ENCODE measurements at places on chromosomes 3 and 15.

GRCh38 chr3:48400824-48401433 is 28.9 kb downstream of the FBXW12 start:
- peak; percentile 83 for DNase-seq

- DNase-seq = peak; percentile 63
Observed at GRCh38 chr3:13011573-13012220, 61.5 kb downstream of the IQSEC1 start.

GRCh38 chr15:52050416-52050815 is 31.4 kb downstream of the MAPK6 start:
- no peak for DNase-seq

GRCh38 chr15:96093063-96093462 is 237.4 kb upstream of the NR2F2 start:
- no peak for DNase-seq

- no peak for DNase-seq
Observed at GRCh38 chr15:83892498-83892897, 238.6 kb downstream of the ADAMTSL3 start.

- no peak for DNase-seq
Observed at GRCh38 chr3:189841473-189842205, 210.4 kb downstream of the TP63 start.

DNA sequence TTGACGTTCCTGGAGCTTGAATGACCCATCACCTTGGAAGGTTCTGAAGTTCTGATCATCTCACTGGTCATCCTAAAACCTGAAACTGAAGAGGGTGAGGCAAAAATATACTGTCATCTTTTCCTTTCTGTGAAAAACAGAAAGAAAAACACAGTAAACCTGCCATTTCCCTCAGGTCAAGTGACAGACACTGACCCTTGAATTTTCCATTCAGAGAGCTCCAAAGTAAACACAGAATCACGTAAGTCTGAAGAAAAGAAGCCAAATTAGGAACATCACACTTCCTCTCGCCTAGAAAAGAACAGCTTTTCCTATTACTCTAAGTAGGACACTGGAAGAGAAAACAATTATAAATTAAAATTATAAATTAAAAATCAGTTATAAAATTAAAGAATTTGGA is 78.7 kb upstream of the TGFBR2 start:
- DNase-seq = no peak

DNA sequence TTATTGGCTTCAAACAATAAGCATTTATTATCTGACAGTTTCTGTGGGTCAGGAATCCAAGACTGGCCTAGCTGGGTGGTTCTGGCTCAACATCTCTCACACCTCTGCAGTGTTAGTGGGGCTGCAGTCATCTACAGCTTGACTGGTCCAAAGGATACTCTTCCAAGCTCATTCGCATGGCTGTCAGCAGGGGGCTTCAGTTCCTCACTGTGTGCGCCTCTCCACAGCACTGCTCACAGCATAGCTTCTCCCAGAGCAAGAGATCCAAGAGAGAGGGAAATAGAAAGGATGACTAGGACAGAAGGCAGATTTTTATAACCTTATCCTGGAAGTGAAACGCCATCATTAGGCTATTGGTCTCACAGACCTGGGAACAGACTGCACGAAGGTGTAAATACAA is 64.2 kb downstream of the MAGI1 start:
- DNase-seq = no peak

DNA sequence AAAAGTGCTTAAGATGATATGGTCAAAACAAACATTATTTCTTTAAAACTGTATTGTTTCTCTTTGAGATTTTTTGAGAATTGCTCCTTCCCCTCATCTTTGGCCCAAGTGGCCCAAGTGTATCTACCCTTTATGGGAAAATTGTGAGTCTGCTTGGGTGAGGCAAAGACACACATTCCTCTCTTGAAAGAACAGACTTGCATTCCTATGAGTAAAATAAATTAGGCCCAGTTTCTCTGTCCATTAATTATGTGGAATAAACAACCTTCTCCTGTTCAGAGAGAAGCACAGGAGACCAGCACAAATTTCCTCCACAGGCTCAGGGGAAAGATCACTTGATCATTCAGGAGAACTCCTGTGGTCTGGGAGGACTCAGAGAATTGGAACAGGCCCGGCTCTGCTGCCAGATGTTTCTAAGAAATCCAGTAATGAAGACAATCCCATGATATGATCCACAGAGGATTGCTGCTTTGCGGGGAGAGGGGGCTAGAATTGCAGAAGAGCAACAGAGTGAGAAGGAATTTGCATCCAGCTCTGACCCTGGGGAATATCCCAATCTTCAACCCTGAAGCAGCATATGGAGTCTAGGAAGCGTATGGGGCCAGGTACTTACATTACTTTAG is 53.8 kb upstream of the BOC start:
- DNase-seq = no peak

GRCh38 chr15:72375501-72375845 is 341 bp downstream of the HEXA start:
- no peak for DNase-seq

DNA sequence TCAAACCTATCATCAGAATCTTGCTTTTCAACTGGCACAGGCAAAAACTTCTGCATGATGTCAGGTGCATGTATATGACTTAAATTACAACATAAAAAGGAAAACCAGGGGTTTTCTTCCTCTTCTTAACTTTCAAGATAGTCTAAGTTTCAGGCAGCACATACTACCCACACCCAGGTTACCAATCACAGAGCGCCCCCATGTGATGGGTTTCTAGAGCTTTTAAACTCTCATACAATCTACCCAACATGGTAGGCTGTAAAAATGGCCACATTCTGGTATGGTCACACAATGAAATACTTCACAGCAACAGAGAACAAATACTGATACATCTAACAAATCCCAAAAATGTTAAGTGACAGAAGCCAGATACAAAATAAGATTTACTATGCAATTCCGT is 7.4 kb downstream of the MESD start:
- no peak for DNase-seq

DNA sequence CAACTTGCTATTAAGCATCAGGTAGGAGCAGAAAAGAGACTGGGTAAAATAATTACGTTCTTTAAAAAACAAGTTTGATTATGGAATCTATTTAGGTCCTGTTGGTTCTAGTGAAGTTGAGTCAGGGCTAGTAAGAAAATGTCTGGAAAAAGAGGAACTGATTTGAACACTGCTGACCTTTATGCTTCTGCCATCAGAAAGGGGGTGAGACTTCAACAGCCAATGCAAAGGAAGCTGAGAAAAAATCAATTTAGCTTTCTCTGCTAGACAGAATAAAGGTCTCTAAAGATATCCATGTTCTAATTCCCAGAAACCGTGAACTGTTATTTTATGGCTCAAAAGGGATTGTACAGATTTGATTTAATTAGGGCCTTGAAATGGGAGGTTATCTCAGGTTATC is 157.5 kb downstream of the ROBO2 start:
- no peak for DNase-seq

DNA sequence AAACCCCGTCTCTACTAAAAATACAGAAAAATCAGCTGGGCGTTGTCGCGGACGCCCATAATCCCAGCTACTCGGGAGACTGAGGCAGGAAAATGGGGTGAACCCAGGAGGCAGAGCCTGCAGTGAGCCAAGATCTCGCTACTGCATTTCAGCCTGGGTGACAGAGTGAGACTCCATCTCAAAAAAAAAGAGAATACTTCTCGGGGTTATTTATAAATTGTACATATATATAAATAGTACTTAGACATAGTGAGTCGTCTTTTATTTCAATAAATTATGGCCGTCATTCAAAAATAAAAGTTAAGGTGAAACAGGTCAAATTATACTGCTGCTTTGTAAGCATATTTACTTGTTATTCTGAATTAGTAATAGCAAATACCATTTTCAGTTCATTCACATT is 12.1 kb upstream of the EBLN2 start:
- DNase-seq = no peak

Data from GM12891 (cell line).